ENCODE measurements at places on chromosomes 5 and 9. TPM values are rescaled to one million over a fixed set of nuclear protein-coding genes. Genes with fewer than 3 reads are reported as not detected.

DNA sequence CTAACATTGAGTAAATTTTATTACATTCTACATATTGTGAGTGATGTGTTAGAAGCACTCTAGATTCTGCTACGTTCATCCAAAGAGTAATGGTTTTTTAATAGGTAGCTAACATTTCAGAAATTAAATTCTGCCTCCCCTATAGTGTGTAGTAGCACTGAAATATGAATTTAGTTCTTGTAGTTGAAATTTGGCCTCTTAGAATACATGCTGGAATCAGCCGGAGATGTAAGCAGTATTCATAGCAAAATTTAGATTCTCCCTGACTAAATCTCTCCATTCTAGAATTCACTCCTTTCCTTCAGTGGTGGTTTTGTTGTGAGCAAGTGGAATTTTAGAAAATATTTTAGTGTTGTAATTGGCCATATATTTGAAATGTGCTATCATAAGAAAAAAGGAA is 799.9 kb upstream of the CDH10 start:
- H3K36me3 ChIP-seq: no peaks in the 10 kb centered on the region
- DNase-seq: no peak
- H3K4me3 ChIP-seq: no peak overlapping the region
- H3K27ac ChIP-seq: no peak overlapping the region
- H3K27me3 ChIP-seq: no peaks in the 10 kb centered on the region

- no peak overlapping the region for H3K27ac ChIP-seq
- H3K4me1 ChIP-seq: no peaks in the 10 kb centered on the region
- no peak overlapping the region for H3K4me3 ChIP-seq
- no peaks in the 10 kb centered on the region for H3K36me3 ChIP-seq
- DNase-seq: no peak
- peaks cover 10% of the 10 kb centered on the region for H3K27me3 ChIP-seq
Observed at GRCh38 chr5:174571662-174572397, 152.6 kb upstream of the MSX2 start.

DNA sequence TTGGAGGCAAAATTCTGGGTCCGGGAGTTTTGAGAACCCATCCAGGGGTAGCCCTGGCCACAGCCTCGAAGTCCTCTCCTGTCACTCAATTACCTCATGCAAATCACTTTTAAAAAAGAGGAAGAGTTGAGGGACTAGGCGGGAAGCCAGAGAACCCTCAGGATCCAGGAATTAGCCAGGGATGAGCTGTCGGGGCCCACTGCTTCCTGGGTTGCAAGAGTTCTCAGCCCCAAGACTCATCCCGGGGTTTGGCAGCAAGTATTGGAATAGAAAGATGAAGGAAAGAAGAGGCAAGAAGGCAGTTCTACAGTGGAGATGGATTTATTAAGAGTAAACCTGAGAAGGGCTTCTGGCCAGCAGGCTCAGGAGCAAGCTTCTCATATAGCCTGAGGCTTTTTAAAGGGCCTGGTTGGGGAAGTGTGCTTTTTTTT is 25.6 kb downstream of the C9orf50 start:
- no peak overlapping the region for H3K27ac ChIP-seq
- no peaks in the 10 kb centered on the region for H3K36me3 ChIP-seq
- DNase-seq: no peak
- peaks cover 18% of the 10 kb centered on the region for H3K4me1 ChIP-seq

- H3K4me1 ChIP-seq: no peaks in the 10 kb centered on the region
- H3K27ac ChIP-seq: no peak overlapping the region
- H3K4me3 ChIP-seq: no peak overlapping the region
- peaks cover 12% of the 10 kb centered on the region for H3K27me3 ChIP-seq
- no peak for DNase-seq
- no peaks in the 10 kb centered on the region for H3K36me3 ChIP-seq
Observed at GRCh38 chr5:91025449-91025848, 357.7 kb downstream of the ARRDC3 start.

GRCh38 chr9:137673886-137674285 is 55.1 kb downstream of the EHMT1 start:
- H3K27ac ChIP-seq: no peak overlapping the region
- H3K4me3 ChIP-seq: no peak overlapping the region
- DNase-seq: no peak
- H3K4me1 ChIP-seq: peaks cover 30% of the 10 kb centered on the region
- H3K27me3 ChIP-seq: no peaks in the 10 kb centered on the region

DNA sequence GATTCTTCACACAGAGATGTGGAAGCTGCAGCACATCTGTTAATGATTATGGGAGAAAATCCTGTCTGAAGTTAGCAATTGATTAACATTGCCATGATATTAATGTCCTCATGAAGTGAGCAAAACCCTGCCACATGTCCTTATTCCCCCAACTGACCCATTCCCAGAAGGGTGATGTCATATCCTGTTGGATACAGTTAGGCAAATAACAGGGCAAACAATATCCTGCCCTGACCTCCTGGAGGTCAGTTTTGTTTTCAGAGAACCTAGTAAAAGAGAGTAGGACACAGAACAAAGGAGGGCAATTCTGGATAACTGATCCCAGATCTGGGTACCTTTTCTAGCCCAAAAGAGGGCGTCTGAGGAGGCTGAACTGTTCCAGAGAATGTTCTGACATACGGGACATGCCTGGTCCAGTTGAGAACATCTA is 11.0 kb downstream of the ABLIM3 start:
- DNase-seq: no peak
- no peak overlapping the region for H3K27ac ChIP-seq
- H3K27me3 ChIP-seq: no peaks in the 10 kb centered on the region
- no peak overlapping the region for H3K4me3 ChIP-seq

GRCh38 chr5:77824981-77825380 is 48.8 kb upstream of the TBCA start:
- no peak overlapping the region for H3K27ac ChIP-seq
- no peak for DNase-seq
- no peaks in the 10 kb centered on the region for H3K36me3 ChIP-seq
- H3K27me3 ChIP-seq: peaks cover 23% of the 10 kb centered on the region

DNA sequence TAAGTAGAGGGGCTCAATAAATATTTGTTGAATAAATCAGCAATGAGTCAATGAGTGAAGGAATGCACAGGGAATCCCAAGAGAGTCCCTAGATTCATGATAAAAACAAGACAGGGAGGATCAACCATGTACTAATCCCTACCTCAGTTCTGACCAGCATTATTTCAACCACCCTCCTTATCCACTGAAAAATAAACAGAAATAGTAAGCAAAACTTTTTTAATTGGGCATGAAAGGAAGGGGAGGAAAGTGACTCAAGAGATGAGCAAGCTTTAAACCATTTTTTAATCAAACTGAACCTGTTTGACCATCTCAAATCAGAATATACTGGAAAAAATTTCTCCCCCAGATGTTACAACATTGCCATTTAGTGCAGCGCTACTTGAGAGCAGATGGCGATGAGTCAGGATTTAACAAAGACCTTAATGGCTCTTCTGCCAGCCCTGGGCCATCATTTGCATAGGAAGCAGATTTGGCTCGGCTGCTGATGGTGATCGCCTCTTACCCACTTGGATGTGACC is 194.8 kb upstream of the SLC30A5 start:
- H3K36me3 ChIP-seq: no peaks in the 10 kb centered on the region
- H3K4me1 ChIP-seq: peaks cover 11% of the 10 kb centered on the region
- no peak for DNase-seq
- no peak overlapping the region for H3K4me3 ChIP-seq
- no peak overlapping the region for H3K27ac ChIP-seq

GRCh38 chr5:167332309-167332708 is 959.1 kb upstream of the WWC1 start:
- H3K4me3 ChIP-seq: no peak overlapping the region
- no peaks in the 10 kb centered on the region for H3K4me1 ChIP-seq
- no peaks in the 10 kb centered on the region for H3K36me3 ChIP-seq
- no peaks in the 10 kb centered on the region for H3K27me3 ChIP-seq

- no peak overlapping the region for H3K4me3 ChIP-seq
- H3K27me3 ChIP-seq: no peaks in the 10 kb centered on the region
- H3K27ac ChIP-seq: no peak overlapping the region
- no peak for DNase-seq
Observed at GRCh38 chr9:122036988-122037387, 56.1 kb downstream of the TTLL11 start.

- peaks cover 4% of the 10 kb centered on the region for H3K36me3 ChIP-seq
- no peak overlapping the region for H3K4me3 ChIP-seq
- DNase-seq: no peak
Observed at GRCh38 chr9:116580853-116581252, 106.3 kb upstream of the TRIM32 start.

GRCh38 chr9:99973455-99973854 is 67.0 kb downstream of the STX17 start:
- peaks cover 13% of the 10 kb centered on the region for H3K36me3 ChIP-seq
- no peak for DNase-seq
- no peaks in the 10 kb centered on the region for H3K4me1 ChIP-seq
- no peak overlapping the region for H3K4me3 ChIP-seq
- peak overlapping the region; percentile 62 for H3K27ac ChIP-seq

DNA sequence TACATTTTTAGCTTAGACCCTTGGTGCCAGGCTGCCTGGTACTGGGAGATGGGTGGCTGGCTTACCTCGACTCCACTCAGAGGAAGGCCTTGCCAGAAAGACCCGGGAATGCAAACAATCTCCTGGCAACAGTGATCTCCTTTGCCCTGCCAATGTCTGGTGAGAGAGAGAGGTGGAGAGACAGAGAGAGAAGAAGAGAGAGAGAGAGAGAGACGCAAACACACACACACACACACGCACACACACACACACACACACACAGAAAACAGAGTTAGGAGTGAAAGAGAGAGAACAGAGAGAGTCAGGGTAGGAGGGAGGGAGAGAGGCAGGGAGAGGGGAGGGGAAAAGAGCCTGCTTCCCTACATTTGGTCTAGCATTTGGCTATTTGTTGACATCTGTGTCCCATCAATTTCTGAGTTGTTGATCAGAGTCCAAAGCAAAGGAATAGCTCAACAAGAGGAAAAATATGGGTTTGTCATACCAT is 181.6 kb upstream of the MAP1B start:
- no peak overlapping the region for H3K4me3 ChIP-seq
- H3K4me1 ChIP-seq: no peaks in the 10 kb centered on the region
- no peak overlapping the region for H3K27ac ChIP-seq

DNA sequence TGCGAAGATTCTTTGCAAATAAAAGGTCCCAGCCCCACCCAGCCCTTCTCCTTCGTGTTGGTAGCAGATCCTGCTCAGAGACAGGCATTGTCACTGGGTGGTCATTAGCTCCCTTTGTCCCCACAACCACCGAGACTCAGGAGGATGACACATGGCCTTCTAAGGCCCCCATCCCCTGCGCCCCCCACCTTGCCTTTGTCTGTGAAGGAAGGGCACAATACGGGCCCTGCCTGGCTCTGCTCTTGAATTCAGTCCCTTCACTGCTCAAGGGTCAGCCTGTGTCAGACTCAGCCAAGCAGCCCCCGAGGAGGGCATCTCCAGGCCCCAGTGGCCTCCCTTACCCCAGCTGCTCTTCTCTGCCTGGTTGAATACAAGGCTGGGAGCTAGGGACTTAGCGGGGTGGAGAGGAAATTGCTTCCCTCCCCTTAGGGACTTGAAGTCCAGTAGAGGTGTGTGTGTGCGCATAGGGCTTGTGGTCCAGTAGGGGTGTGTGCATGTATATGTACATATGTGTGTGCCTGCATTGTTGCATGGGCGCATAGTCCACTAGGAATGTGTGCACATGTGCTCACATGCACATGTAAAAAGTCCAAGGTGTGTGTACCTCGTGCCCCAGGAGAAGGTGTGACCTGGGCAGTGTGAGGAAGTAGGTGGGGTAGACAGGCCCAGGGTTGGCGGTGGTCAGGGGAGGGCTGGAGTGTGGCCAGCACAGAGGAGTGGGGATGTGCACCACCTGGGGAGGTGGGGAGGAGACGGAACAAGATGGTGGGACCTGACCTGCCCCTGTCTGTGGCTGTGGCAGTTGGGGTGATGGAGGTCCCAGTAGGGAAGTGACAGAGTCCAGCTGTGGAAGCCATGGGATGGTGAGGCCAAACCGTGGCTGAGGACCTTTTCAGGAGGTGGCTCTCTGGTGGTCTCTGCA is 59.1 kb downstream of the PHF2 start:
- DNase-seq: no peak
- no peaks in the 10 kb centered on the region for H3K27me3 ChIP-seq
- peaks cover 45% of the 10 kb centered on the region for H3K36me3 ChIP-seq
- H3K4me3 ChIP-seq: no peak overlapping the region

DNA sequence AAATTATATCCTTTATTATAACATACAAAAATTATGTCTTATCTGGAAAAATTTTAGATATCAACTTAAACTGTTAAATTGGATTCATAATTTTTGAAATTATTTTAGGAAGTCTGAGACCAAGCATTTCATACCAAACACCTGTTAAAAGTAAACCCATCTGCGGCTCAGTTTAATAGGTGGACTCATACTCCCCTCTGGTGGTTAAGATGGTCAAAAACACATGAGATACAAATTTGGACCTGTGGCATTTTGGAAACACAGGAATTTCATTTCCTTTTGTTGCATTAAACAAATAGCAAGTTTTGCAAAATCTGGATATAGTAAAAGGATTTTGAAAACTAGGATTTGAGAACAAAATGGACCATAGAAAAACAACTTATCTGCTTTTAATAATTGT is 53.7 kb downstream of the RGMB start:
- no peaks in the 10 kb centered on the region for H3K4me1 ChIP-seq
- no peaks in the 10 kb centered on the region for H3K27me3 ChIP-seq
- H3K36me3 ChIP-seq: no peaks in the 10 kb centered on the region
- H3K4me3 ChIP-seq: no peak overlapping the region
- no peak for DNase-seq

- H3K27ac ChIP-seq: no peak overlapping the region
- H3K36me3 ChIP-seq: no peaks in the 10 kb centered on the region
- no peak overlapping the region for H3K4me3 ChIP-seq
- H3K27me3 ChIP-seq: peaks cover 7% of the 10 kb centered on the region
- DNase-seq: no peak
- H3K4me1 ChIP-seq: no peaks in the 10 kb centered on the region
Observed at GRCh38 chr5:86532429-86532828, 85.3 kb upstream of the COX7C start.

SPATA31C1 gene
- not detected for total RNA-seq

OTP gene
- not detected for total RNA-seq

FRMD3 gene
- 0.46 TPM for total RNA-seq

PCDHB15 gene
- total RNA-seq: not detected

GABRP gene
- total RNA-seq: not detected

SPINK6 gene
- not detected for total RNA-seq

PCDHB10 gene
- not detected for total RNA-seq

PPP2R2B gene
- total RNA-seq: 0.40 TPM
